Activated CD8-positive, alpha-beta T cell treated with anti-CD3 and anti-CD28 coated beads for 36 hours (primary cell): ENCODE measurements at places on chromosomes 12 and 14. TPM values are rescaled to one million over a fixed set of nuclear protein-coding genes. Genes with fewer than 3 reads are reported as not detected.
A peak's percentile ranks its signal among the peaks of the same experiment; 100 is the strongest.

GRCh38 chr12:31974673-31975072, 15.5 kb downstream of the RESF1 start:
- peak overlapping the region; percentile 17 for H3K27ac ChIP-seq
- peaks cover 31% of the 10 kb centered on the region for H3K4me1 ChIP-seq
- no peak overlapping the region for H3K4me3 ChIP-seq
- DNase-seq: no peak
- H3K36me3 ChIP-seq: peaks cover 94% of the 10 kb centered on the region
- H3K27me3 ChIP-seq: no peaks in the 10 kb centered on the region

DNA sequence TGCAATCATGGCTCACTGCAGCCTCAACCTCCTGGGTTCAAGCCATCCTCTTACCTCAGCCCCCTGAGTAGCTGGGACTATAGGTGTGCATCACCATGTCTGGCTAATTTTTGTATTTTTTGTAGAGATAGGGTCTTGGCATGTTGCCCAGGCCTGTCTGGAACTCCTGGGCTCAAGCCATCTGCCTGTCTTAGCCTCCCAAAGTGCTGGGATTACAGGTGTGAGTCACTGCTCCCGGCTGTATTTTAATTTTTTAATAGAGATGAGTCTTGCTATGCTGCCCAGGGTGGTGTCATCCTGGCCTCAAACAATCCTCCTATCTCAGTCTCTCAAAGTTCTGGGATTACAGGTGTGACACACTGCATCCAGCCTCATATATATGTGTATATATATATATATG, 31.7 kb upstream of the GPRC5A start:
- H3K4me3 ChIP-seq: no peak overlapping the region
- H3K36me3 ChIP-seq: peaks cover 18% of the 10 kb centered on the region

DNA sequence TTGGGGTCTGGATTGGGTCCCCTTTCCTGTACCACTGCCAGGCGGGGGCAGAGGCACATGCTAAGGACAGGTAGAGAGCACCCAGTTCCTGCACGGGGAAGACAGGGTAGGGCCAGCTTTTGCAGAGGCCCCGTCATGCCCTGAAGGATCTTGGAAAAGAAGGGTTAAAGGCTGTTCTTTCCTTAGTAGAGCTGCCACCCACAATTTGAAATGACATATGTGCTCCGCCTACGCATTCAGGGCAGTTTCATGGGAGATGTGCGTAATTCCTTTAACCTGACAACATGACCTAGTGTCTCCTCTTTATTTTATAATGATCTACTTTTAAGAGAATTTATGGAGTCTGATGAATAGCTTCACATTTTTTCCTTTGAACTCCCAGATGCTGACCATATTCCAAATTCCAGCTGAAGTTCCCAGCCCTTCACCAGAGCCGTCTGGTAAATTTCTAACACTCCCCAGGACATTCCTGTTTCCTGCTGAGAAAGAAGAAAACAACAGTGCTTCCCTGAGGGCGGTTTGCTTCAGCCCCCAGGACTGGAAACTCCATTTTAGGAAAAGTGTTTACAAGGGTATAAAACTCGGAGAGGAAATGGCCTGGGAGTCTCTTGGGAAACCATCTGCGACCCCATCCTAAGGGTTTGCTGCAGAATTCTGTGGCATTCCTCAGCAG, 58.9 kb upstream of the PLEKHG3 start:
- no peaks in the 10 kb centered on the region for H3K4me1 ChIP-seq
- no peak overlapping the region for H3K4me3 ChIP-seq
- peaks cover 3% of the 10 kb centered on the region for H3K27me3 ChIP-seq
- no peak overlapping the region for H3K27ac ChIP-seq

DNA sequence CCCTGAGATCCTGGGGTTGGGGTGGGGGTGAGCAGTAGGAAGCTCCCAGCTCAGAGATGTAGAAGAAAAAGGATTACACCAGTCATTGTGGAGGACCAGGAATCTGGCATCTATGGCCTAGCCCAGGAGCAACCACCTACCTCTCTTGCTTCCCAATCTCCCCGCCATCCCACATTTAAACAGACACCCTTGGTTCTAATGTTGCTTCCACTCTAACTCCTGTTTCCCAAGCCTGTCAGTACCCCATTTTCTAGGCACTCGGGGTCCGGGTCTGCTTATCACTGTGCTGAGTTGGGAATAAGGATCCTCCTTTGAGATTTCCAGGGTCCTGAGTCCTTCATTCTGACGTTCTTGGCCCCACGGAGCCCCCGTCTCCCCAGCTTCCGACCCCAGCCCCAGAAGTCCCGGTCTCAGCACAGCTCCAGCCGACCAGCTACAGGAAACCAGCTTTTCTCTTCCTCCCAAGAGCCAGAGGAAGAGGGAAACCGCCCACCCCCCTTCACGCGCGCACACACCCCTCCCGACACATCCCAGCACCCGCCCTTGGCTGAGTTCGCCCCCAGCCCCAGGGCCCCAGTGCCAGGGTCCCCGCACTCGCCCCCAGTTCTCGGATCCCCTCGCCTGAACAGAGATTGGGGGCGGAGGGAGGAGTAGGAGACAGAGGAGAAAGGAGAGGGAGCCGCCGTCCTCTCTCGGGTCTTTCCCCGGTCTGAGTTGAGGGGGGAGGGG, 1.2 kb downstream of the ITGA5 start:
- peak overlapping the region; percentile 89 for H3K4me3 ChIP-seq
- H3K27ac ChIP-seq: peak overlapping the region; percentile 94
- H3K4me1 ChIP-seq: peaks cover 64% of the 10 kb centered on the region
- peak; percentile 49 for DNase-seq
- no peaks in the 10 kb centered on the region for H3K27me3 ChIP-seq

Gene SERPINA10
- not detected for total RNA-seq

DNA sequence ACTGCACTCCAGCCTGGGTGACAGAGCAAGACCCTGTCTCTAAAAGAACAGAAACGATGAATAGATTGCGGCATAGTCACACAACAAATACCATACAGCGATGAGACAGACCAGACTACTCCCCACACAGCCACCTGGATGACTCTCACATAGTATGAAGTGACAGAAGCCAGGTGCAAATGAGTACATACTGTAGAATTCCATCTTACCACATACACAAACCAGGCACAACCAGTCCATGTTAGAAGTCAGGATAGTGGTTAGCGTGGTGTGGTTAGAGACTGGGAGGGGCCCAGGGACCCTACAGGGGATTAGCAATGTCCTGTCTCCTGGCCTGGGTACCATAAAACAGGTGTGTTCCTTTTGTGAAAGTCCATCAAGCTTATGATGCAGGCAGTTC, 53.8 kb downstream of the FAM222A start:
- no peaks in the 10 kb centered on the region for H3K27me3 ChIP-seq
- H3K36me3 ChIP-seq: no peaks in the 10 kb centered on the region
- H3K27ac ChIP-seq: no peak overlapping the region
- DNase-seq: no peak
- H3K4me3 ChIP-seq: no peak overlapping the region

DNA sequence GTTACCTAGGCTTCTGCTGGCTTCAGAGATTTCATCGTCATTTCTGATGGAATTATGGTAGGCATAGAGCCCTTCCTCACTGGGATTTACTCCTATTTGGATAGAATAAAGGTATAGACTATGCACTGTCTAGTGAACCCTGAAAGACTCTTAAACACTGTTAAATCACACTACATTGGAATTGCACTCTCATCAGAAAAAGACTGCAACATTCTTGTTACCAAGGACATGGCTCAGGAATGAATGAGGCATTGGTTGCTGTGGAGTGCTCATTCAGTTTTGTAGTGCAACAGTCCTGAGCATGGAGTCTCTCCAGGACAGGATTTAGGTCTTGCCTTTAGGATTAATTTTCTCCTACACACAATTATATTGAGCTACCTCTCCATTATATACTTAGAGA, 483.0 kb downstream of the NRXN3 start:
- H3K4me1 ChIP-seq: no peaks in the 10 kb centered on the region
- H3K36me3 ChIP-seq: no peaks in the 10 kb centered on the region

DNA sequence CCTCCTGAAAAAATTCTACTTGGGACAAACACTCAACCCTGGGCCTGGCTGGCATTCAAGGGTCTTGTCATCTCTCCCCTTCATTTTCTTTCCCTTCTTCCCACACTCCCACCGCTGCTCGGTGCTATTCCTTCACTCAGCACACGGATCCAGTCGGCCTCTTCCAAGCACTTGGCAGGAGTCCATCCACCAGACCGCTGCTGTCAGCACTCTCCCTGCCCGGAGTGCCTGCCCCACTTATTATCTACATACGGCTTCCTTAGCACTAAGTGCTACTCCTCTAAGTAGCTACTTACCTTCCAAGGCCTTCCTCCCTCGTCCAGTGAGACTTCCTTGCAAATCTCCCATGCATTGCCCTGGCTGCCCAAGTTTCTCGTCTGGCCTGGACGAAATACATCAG, 29.8 kb downstream of the CALM1 start:
- H3K27ac ChIP-seq: no peak overlapping the region
- no peaks in the 10 kb centered on the region for H3K27me3 ChIP-seq
- no peaks in the 10 kb centered on the region for H3K4me1 ChIP-seq
- H3K36me3 ChIP-seq: no peaks in the 10 kb centered on the region
- H3K4me3 ChIP-seq: no peak overlapping the region

DNA sequence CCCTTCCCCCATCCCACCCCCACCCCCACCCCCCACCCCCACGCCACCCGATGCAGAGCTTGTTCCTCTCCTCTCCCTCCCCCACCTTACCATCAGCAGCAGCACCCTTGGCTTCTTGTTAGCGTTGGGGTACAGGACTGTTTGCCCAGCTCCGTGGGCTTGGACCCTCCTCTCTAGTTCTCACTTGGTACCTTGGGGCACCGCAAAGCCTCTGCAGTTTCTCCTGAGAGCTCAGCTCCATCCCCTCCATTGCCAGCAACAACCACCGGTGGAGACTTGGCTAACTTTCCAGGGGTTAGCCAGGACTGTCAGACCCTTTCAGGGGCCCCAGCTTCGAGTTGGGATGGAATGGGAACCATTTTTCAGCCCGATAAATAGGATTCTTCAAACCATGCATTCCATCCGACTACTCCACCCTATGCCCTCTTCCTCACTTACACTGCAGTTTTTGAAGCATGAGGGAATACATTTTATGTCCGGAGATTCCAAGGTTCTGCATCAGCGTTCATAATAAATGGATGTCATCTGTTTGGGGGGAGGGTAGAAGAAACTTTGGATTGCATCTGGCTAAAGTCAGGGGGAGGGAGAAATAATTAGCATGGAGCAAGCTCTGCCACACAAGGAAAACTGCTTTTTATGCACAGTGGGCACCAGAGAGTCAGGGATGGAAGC, 1.1 kb downstream of the SCN8A start:
- no peak overlapping the region for H3K27ac ChIP-seq
- no peak for DNase-seq
- peak overlapping the region; percentile 75 for H3K4me3 ChIP-seq
- H3K27me3 ChIP-seq: peaks cover 44% of the 10 kb centered on the region
- no peaks in the 10 kb centered on the region for H3K36me3 ChIP-seq

- H3K27ac ChIP-seq: no peak overlapping the region
- peaks cover 6% of the 10 kb centered on the region for H3K36me3 ChIP-seq
- DNase-seq: peak; percentile 43
- no peak overlapping the region for H3K4me3 ChIP-seq
Observed at GRCh38 chr14:105532735-105533141, 6.4 kb downstream of the TMEM121 start.

GRCh38 chr14:59787045-59787674, 83.4 kb downstream of the RTN1 start:
- H3K27ac ChIP-seq: no peak overlapping the region
- no peak overlapping the region for H3K4me3 ChIP-seq
- no peak for DNase-seq
- H3K27me3 ChIP-seq: peaks cover 7% of the 10 kb centered on the region

Gene SPIC
- total RNA-seq: not detected

DNA sequence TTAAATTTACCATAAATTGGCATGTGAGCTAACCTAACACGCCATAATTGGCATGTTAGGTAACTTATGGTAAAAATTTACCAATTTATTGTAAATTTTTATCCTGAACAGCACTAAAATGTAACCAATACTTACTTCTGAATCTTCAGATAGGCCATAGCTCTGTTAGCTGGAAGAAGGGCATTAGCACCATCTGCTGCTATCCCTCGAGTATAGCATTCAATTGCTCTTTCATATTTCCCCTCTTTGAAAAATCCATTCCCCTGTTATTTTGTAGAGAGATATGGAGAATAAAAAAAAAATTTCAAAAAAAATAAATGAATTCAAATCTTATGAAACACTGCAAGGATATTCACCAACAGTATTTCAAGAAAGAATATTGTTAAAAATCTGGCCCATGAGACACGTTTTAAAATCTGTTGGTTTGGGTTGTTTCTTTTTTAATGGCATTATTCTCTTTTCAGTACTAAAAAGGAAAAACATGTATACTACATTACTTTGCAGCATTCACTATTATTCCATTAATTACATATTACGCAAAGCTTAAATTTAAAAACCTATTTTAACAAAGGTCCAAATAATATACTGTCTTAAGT, 19.1 kb downstream of the RPAP3 start:
- H3K4me3 ChIP-seq: no peak overlapping the region
- DNase-seq: peak; percentile 27
- H3K36me3 ChIP-seq: peaks cover 28% of the 10 kb centered on the region
- no peaks in the 10 kb centered on the region for H3K27me3 ChIP-seq
- no peak overlapping the region for H3K27ac ChIP-seq
- peaks cover 5% of the 10 kb centered on the region for H3K4me1 ChIP-seq

DNA sequence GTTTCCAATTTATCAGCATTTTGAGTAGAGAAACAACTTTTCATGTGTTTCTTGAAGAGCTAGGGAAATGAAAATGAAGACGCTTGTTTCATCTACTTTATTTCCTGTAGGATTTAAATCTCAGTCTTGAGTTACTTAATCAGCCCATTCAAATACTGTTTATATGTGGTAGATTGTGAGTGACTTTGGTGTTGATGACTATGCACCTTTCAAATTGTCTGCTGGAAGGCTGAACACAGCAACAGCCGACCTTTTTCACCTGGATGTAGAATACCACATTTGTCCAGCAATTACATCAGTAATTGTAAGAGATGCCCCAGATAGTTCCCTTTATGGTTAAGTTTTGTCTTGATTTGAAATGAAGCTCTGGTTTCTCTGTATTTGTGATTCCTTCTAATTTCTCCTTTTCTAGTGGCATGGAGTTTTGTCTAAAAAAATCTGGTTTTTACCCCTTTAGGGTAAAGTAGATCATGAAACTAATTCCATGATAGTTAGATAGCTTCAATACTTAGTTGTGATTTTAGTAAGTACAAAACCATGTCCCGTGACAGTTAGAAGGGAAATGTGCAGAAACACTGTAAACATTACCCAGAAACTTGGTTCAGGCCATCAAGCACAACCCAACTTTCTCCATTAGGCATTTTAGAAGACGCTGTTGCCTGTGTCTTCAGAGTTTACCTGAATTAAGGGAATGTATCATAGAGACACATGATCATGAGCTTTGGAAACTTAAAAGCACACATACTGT, 165.0 kb downstream of the SRGAP1 start:
- DNase-seq: no peak
- no peak overlapping the region for H3K27ac ChIP-seq
- H3K4me3 ChIP-seq: no peak overlapping the region
- H3K36me3 ChIP-seq: no peaks in the 10 kb centered on the region
- H3K4me1 ChIP-seq: no peaks in the 10 kb centered on the region

Gene SYT10
- not detected for total RNA-seq

- no peak overlapping the region for H3K4me3 ChIP-seq
- H3K36me3 ChIP-seq: no peaks in the 10 kb centered on the region
- no peaks in the 10 kb centered on the region for H3K4me1 ChIP-seq
Observed at GRCh38 chr14:69317780-69318179, 57.8 kb downstream of the GALNT16 start.

Gene ZFYVE1
- 10.4 TPM for total RNA-seq

- H3K4me1 ChIP-seq: no peaks in the 10 kb centered on the region
- no peaks in the 10 kb centered on the region for H3K27me3 ChIP-seq
- H3K4me3 ChIP-seq: no peak overlapping the region
- H3K36me3 ChIP-seq: no peaks in the 10 kb centered on the region
Observed at GRCh38 chr12:51773145-51773869, 75.2 kb downstream of the FIGNL2 start.

Gene DAO
- total RNA-seq: not detected

Gene SLC17A8
- not detected for total RNA-seq
